ENCODE measurements at places on chromosomes 4 and X. TPM values are rescaled to one million over a fixed set of nuclear protein-coding genes. Genes with fewer than 3 reads are reported as not detected.

TCEAL6 gene
- total RNA-seq, result not detected

SMPX gene
- total RNA-seq, result not detected

DCAF8L2 gene
- not detected for total RNA-seq

KLHL4 gene
- 16.1 TPM for total RNA-seq

GDPD2 gene
- total RNA-seq, result 0.11 TPM

ADAM29 gene
- total RNA-seq, result not detected

UGT2B10 gene
- not detected for total RNA-seq

MAB21L2 gene
- not detected for total RNA-seq

ANTXR2 gene
- 26.3 TPM for total RNA-seq

PAGE1 gene
- not detected for total RNA-seq

BANK1 gene
- total RNA-seq, result 0.39 TPM

SRPK3 gene
- under 0.01 TPM for total RNA-seq
